Effector CD8-positive, alpha-beta T cell (primary cell): ENCODE measurements at places on chromosomes 16 and 17.

DNA sequence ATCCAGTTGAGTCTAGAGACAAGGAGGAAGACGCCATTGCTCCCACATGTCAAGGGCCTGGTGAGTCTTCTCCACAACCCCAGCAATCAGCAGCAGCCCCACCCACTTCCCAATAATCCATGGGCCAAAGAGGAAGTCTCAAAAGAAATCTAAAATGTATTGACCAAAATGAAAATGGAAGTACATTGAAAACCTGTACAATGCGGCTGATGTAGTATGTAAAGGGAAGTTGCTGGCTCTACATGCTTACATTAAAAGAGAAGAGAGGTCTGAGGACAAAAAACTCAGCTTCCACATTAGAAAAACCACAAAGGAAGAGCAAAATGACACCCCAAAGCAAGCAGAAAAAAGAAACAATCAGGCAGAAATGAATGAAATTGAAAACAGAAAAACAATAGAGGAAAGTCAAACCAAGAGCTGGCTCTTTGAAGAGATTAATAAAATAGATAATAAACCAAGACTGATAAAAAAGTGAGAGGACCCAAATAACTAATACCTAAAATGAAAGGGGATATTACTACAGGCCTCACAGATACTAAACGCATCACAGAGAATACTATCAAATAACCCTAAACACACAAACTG is 100.6 kb upstream of the METRNL start:
- no peak for DNase-seq

DNA sequence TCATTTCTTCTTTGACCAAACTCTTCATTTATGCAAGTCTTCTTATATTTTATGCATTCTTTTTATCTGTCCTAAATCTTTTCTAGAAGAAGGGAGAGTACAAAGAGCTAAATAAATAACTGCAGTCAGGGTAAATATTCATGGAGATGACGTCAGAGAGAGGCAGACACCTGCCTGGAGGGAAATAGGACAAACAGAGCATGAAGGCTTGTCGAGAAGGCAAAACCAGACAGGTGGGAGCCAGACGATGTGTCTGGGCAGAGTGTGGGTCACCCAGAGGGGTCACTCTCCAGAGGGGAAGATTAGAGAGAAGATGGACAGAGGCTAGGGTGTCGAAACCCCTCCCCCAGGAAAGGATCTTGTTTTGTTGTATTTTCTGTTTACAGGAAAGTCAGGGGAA is 78.3 kb upstream of the RPL38 start:
- DNase-seq, result no peak

DNA sequence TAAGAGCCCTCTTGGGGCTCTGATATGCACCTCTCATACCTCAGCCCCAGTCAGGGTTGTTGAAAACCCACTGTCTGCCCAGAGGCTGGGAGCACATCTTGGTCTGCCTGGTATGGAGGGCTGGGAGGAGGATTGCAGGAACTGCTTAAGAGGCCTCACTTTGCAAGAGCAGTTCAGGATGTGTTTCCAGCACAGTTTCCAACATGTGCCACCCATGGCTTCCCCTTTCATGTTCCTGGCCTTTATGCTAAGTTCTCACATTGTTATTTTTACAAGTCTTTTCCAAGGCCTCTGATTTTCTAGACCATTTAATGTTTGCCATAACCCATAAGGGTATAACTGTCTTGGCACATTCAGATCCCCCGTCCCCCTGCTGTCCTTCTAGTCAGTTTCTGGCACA is 155.4 kb downstream of the WWOX start:
- no peak for DNase-seq

GRCh38 chr17:72514891-72515290 is 394.1 kb downstream of the SOX9 start:
- no peak for DNase-seq

- DNase-seq, result peak; percentile 8
These were observed 3.8 kb upstream of the NAT9 start for GRCh38 chr17:74779948-74780400.

- DNase-seq, result no peak
These were observed 36.3 kb upstream of the NOS2 start for GRCh38 chr17:27836651-27837050.

DNA sequence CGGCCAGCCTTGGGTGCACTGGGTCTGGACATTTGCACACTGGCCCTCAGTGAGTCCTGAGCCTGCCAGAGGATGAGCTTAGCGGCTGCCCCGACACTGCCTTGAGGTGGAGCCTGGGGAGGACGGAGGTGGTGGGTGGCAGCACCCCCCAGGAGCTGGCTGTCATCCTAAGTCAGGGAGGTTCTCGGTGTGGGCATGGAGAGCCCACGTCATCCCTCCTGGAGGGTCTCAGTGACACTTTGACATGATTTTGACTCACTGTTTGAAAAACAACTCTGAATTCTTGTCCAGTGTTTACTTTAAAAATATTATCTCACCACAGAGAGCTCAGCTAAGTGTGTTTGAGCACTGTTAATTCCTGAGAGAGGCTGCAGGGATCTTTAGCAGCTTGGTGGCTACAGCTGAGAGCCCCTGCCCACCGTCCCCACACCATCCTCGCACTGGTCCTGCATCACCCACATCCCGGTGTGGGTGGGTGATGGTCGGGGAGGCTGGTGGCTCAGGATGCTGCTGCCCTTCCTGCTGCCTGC is 63.1 kb downstream of the BANP start:
- DNase-seq, result no peak

- DNase-seq, result no peak
These were observed 7.6 kb downstream of the AIPL1 start for GRCh38 chr17:6427279-6427781.

GRCh38 chr17:49894761-49895160 is 46.9 kb upstream of the TAC4 start:
- DNase-seq, result no peak

- no peak for DNase-seq
These were observed 41.5 kb upstream of the TEKT3 start for GRCh38 chr17:15382914-15383313.

GRCh38 chr16:57186872-57187854 is 1.0 kb downstream of the RSPRY1 start:
- DNase-seq, result peak; percentile 5

- no peak for DNase-seq
These were observed 12.6 kb downstream of the TEKT1 start for GRCh38 chr17:6818938-6819337.

- no peak for DNase-seq
These were observed 152.6 kb downstream of the CDH11 start for GRCh38 chr16:64969221-64969620.

DNA sequence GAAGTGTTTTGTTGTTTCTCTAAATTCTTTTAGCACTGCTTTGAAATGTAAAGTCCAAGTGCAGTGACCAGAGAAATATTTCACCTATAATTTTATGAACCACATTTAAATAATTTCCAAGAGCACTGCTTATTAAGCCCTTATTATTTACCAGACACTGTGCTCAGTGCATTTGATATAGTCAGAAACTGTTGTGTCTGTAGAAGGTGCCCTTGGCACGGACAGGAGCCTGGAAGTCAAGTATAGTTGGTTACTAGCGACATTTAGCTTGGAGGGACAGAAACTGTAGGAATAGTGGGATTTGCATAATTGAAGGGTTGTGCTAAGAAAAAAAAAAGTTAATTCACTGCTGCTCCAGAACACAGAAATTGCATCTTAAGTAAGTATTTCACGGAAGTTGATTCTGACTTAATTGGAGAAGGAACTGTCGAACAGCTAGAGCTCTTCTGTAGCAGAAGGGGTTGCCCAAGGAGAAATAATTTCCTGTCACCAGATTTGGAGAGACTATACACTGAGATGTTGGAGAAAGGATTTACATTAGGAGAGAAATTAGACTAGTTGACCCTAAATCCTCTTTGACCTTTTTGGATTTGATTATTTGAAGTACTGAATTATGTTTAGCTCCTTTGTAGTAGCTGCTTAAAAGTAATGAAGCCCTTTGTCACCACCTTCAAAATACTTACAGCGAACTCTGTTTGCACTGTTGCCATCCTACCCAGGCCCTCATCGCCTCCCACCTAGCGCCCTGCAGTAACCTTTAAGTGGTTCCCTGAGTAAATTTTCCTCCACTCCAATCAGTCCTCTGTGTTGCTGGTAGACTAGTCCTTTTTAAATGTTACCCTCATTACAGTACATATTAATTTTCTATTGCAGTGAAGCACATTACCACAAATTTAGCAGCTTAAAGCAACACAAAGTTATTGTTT is 25.6 kb downstream of the COX10 start:
- DNase-seq, result no peak

DNA sequence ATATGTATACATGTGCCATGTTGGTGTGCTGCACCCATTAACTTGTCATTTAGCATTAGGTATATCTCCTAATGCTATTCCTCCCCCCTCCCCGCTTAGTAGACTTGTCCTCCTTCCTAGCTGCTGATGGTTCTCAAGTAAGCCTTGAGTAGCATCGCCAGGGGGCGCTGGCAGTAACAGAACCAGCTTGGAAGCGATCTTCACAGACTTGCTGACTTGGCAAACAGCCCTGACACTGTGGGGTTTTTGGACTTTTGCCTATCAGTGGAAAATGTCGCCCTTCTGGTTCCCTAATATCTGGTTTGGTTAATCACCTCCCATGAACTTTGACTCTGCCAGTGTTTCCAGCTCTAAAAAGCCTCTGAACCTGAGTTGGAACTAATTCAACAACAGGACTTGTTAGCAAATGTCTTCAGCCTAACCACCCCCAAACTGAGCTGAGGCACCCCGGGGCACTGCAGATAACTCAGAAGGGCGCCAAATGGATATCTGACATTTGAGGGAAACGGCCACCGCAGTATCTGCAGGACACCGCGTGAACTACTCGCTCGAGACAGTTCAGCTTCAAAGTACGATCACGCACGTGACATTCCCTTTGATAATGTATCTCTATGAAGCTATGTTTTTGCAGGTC is 15.4 kb upstream of the SPATA32 start:
- DNase-seq, result peak; percentile 84

GRCh38 chr16:88264641-88265285 is 118.0 kb upstream of the ZNF469 start:
- DNase-seq, result no peak

DNA sequence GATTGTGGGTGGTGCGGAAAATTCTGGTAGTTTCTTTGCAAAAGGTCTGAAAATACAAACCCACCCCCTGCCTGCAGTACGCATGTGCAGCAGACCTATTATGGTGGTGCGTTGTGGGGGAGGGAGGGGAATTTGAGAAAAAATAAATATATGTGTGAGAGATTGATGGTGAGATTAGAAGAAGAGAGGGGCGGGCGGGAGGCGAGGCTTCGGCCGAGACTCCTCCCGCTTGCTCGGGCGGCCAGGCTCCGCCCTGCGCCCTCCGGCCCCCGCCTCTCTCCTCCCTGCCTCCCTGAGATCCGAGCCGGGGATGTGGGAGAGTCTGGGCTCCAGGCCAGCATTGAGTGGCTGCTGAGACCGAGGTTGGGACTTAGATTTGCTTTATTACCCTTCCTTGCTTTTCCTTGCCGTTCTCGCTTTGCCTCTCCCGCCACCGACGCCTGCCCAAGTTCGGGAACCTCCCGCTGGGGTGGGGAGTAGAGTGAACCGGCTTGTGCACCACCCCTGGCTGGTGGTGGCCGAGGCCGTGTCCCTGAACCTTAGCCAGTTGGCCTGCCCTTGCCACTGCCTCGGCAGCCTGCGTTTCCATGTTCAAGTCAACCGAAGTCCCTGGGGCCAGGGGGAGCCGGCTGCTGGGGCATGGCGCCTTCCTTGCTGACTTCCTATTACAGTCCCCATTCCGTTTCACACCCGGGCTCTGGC is 956 bp upstream of the CHD3 start:
- peak; percentile 80 for DNase-seq

DNA sequence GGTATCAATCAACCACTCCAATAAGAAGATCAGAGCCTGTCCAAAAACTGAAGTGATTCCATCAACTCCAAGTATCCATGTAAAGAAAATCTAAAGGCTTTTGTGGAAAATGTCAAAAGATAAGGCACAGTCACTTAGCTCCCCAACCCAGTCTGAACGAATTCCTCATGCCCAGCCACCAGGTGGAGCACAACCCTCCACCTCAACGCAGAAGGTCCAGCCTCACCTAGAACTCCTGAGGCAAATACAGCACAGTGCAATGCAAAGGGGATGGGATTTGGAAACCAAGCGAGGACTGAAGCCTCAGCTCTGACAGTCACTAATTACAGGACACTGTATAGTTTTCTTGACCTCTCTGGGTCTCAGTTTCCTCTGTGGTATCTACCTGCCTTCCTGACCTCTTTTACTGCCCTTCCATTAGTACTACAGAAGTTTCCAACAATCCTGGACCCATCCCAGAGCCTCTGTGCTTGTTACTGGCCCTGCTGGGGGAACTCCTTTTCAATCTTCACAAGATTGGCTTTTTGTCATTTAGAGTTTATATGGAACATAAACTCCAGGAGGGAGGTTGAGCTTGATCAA is 2.0 kb downstream of the NCBP3 start:
- no peak for DNase-seq

GRCh38 chr16:3086596-3087242 is 12.4 kb downstream of the ZSCAN10 start:
- DNase-seq, result no peak

GRCh38 chr17:50146230-50146926 is 4.1 kb downstream of the PPP1R9B start:
- no peak for DNase-seq

DNA sequence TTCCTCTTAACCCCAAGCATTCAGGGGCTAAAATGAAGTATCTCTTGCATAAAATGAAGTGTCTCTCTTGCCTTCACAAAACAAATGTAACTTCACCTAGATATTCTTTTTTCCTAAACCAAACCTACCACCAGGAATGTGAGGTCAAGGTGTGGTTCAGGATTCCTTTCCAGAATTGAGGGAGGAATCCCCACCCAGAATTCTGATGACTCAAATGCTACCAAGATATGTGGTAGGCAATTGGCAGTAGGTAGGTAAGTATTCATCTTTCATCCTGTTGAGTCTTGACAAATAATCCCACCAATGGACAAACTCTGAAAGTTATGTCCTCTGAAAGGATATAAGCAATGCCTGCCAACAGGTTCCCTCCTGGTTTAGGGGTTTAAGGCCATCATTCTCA is 26.2 kb downstream of the TRIM16 start:
- no peak for DNase-seq

GRCh38 chr17:52827526-52827925 is 669.0 kb upstream of the CA10 start:
- no peak for DNase-seq

- no peak for DNase-seq
These were observed 232.3 kb downstream of the XYLT1 start for GRCh38 chr16:17238285-17239028.

- DNase-seq, result no peak
These were observed 2.7 kb upstream of the KCNJ18 start for GRCh38 chr17:21689604-21690003.

GRCh38 chr17:80000981-80001775 is 34.5 kb downstream of the TBC1D16 start:
- DNase-seq, result no peak

- no peak for DNase-seq
These were observed 23.5 kb upstream of the RPL13 start for GRCh38 chr16:89536886-89537548.

- no peak for DNase-seq
These were observed 19.8 kb upstream of the BAIAP2 start for GRCh38 chr17:81015136-81015535.

- DNase-seq, result no peak
These were observed 57.9 kb upstream of the SLC12A3 start for GRCh38 chr16:56807011-56807675.

GRCh38 chr16:54123766-54124165 is 162.8 kb downstream of the IRX3 start:
- no peak for DNase-seq

GRCh38 chr16:58828901-58829545 is 94.9 kb upstream of the GOT2 start:
- DNase-seq, result no peak
